ENCODE measurements at places on chromosomes 1 and 21. TPM values are rescaled to one million over a fixed set of nuclear protein-coding genes. Genes with fewer than 3 reads are reported as not detected.

- DNase-seq: peak; percentile 90
Measured at GRCh38 chr1:172005856-172006255, 164.6 kb downstream of the DNM3 start.

DNA sequence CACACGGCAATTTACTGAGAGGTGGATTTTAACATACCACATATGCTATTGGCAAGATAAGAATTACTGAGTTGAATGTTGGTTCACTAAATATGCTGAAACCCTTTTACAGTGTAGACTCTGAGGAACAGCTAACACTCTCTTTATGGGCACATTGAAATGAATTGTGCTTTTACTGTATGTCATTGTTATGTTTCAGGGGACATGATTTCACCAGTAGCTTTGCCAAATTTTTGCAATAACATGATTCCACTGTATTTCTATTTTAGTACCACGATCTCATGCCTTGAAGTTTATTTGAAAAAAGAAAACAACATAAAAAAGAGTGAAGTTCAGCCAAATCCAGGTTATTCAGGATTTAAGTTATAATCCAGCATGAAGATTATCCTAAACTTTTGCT, 188.5 kb downstream of the HLX start:
- no peak for DNase-seq

DNA sequence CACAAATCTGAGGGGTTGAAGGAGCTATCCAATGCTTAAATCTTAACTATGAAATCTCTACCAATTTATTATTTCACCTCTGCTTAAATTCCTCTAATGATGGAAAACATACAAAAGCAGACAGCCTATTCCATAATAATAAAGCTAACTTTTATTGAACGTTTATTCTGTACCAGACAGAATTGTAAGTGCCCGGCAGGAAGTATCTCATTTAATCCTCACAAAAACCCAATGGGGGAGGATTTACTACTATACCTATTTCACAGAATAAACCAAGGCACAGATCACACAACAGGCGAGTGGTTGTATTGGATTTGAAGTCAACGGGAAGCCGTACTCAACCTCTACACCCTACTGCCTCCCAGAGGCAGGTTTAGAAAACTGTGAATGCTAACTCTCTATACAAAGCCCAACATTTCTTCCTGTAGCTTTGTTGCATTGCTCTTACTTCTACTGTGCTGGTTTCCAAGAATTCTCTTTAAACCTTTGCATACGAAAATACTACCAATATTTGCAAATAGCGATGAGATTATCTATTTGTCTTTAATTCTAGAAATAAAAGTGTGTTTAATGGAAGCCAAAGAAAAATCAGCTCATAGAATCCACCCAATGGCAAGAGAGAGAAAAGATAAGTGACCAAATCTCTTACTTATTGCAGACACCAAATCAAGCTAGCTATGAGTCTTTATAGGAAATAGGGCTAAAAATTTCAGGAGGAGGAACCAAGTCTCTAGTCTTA, 33.5 kb upstream of the C1orf53 start:
- DNase-seq: peak; percentile 13

The LINGO4 gene
- not detected for total RNA-seq

- DNase-seq: peak; percentile 16
Measured at GRCh38 chr1:229694053-229694693, 68.1 kb downstream of the URB2 start.

DNA sequence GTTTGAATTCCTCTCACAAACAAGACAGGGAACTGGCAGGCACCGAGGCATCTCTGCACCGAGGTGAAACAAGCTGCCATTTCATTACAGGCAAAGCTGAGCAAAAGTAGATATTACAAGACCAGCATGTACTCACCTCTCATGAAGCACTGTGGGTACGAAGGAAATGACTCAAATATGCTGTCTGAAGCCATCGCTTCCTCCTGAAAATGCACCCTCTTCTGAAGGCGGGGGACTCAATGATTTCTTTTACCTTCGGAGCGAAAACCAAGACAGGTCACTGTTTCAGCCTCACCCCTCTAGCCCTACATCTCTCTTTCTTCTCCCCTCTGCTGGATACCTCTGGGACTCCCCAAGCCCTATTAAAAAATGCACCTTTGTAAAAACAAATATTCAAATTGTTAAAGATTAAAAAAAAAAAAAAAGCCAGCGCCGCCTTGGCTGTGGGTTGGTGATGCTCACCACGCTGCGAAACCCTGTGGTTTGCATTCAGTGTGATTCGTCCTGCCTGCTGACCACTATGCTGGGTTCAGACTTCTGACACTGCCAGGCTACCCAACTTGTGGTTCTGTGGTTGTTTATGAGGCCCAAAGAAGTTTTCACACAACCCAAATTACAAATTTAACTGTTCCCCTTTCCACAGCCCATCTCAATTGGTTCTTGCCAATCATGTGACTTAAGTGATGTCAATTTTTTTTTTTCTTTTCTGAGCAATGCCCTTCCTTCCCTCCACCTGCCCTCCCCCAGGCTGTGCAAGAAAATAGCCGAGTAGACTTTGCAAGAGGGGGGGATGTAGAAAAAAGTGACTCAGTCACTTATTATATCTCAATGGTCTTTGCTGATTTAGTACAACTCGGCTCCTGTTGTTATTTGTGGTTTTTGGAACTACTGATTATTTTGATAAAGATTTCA, at the start of gene RUNX1:
Gene RUNX1, minus strand, starts transcription at position 597 of the 912 bp plus-strand sequence.
- peak; percentile 95 for DNase-seq

DNA sequence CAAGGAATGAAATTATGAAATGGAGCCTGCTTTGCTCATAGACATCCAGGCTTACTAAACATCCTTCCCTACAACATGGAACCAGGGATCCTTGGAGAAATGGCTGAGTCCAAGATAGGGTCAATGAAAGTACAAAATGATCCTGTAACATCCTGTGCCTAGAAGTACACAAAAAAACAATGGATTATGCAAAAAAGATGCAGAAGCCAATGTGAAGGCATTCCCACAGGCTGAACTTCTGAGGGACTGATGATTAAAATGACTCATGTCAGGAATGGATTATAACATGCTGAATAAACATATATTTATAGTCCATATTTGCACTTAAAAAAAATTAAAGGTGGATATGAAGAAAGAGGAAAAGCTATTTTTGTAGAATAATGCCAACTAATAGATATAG, 10.4 kb upstream of the HOOK1 start:
- no peak for DNase-seq

The RCAN1 gene
- total RNA-seq: 6.3 TPM

The CFAP126 gene
- not detected for total RNA-seq

- no peak for DNase-seq
Measured at GRCh38 chr1:117857418-117857817, 72.0 kb downstream of the GDAP2 start.
